ENCODE measurements at places on chromosomes 7 and 10.

GRCh38 chr7:157507987-157508386, 171.2 kb downstream of the DNAJB6 start:
- no peaks in the 10 kb centered on the region for H3K27me3 ChIP-seq
- H3K4me3 ChIP-seq = no peak overlapping the region
- no peaks in the 10 kb centered on the region for H3K36me3 ChIP-seq

- H3K4me3 ChIP-seq = no peak overlapping the region
- H3K27me3 ChIP-seq = no peaks in the 10 kb centered on the region
- peaks cover 8% of the 10 kb centered on the region for H3K4me1 ChIP-seq
- no peaks in the 10 kb centered on the region for H3K36me3 ChIP-seq
Measured at GRCh38 chr10:86234541-86235270, 131.9 kb downstream of the GRID1 start.

DNA sequence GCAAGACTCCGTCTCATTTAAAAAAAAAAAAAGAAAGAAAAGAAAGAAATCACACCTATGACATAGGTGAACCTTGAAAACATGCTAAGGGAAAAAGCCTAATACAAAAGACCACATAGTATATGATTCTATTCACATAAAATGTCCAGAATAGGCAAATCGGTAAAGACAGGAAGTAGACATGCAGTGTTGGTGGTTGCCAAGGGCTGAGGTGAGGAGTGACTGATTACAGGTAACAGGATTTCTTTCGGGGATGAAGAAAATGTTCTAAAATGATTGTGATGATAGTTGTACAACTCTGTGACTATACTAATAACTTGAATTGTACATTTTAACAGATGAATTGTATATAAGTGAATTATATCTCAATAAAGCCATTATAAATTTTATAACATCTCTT, 3.3 kb downstream of the XPNPEP1 start:
- H3K27me3 ChIP-seq = no peaks in the 10 kb centered on the region
- no peak overlapping the region for H3K4me3 ChIP-seq
- DNase-seq = no peak
- H3K36me3 ChIP-seq = no peaks in the 10 kb centered on the region
- no peak overlapping the region for H3K27ac ChIP-seq

GRCh38 chr7:155555116-155555695, 8.8 kb upstream of the CNPY1 start:
- H3K4me3 ChIP-seq = no peak overlapping the region
- no peaks in the 10 kb centered on the region for H3K36me3 ChIP-seq
- no peak for DNase-seq
- H3K27me3 ChIP-seq = no peaks in the 10 kb centered on the region
- H3K27ac ChIP-seq = no peak overlapping the region

DNA sequence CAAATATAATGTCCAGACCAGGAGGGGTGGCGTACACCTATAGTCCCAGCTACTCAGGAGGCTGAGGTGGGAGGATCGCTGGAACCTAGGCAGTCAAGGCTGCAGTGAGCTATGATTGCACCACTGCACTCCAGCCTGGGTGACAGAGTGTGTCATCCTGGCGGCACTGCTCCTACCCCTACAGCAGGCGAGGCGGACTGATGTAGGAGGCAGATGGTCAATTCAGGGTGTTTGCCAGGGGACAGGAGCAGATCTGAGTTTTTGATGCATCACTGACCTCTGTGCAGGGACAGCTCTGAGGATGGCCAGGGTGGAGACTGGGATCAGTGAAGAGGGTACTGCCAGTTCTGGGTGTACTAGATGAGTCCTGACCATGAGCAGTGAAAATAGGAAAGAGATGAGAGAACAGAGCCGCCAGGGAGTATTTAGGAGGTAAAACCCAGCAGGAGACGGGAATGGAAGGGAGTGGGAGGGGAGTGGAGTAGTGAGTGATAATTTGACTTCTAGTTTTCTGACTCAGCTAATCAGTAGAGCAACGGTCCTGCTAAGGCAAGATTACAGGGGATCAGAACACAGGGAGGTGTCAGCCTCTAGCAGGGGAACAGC, 75.3 kb downstream of the HIP1 start:
- no peak overlapping the region for H3K27ac ChIP-seq
- DNase-seq = no peak
- H3K27me3 ChIP-seq = no peaks in the 10 kb centered on the region

DNA sequence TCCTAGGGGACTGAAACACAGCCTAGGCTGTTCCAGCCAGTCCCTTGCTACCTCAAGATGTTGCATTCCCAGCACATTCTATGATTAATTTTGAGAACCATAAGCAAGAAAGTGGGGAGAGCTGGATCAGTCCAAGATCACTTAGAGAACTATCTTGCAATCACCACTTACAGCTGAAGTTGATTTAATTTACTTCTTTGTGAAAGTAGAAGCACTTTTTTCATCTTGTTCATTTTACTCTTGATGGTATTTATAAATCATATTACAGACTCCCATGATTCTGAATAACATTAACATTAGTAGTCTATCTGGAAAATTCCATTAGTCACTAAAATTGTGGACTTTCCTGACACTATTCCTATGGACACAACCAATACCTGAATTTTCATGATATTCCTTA, 118.5 kb downstream of the ETV1 start:
- no peak for DNase-seq
- H3K27ac ChIP-seq = no peak overlapping the region
- no peak overlapping the region for H3K4me3 ChIP-seq

- no peaks in the 10 kb centered on the region for H3K36me3 ChIP-seq
- H3K27ac ChIP-seq = no peak overlapping the region
- H3K4me3 ChIP-seq = no peak overlapping the region
- H3K4me1 ChIP-seq = no peaks in the 10 kb centered on the region
Measured at GRCh38 chr7:90933041-90933440, 331.2 kb upstream of the FZD1 start.

DNA sequence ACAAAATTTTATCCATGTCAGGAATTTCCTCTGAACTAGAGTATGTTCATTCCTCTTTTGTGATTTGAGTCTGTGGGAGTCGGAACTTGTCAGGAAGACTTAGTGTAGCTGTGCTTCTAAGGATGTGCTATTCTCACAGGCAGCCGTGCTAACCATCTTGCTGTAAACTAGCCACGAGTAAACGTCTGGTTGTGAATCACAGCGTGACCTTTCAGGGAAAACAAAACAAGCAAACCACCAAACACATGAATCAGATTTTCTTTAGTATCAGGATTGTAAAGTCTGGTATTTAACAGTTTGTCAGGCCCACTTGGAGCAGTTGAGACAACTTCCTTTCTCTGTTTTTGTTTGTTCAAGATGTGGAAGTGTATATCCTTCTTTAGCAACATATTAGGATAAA, 32.0 kb downstream of the AUTS2 start:
- no peak overlapping the region for H3K4me3 ChIP-seq
- no peaks in the 10 kb centered on the region for H3K4me1 ChIP-seq
- DNase-seq = no peak
- no peak overlapping the region for H3K27ac ChIP-seq
- H3K36me3 ChIP-seq = no peaks in the 10 kb centered on the region
- H3K27me3 ChIP-seq = peaks cover 1% of the 10 kb centered on the region

GRCh38 chr7:6558837-6559236, 7.6 kb upstream of the GRID2IP start:
- H3K4me1 ChIP-seq = peaks cover 4% of the 10 kb centered on the region
- no peak overlapping the region for H3K27ac ChIP-seq
- H3K36me3 ChIP-seq = no peaks in the 10 kb centered on the region
- H3K4me3 ChIP-seq = no peak overlapping the region
- H3K27me3 ChIP-seq = no peaks in the 10 kb centered on the region

Measured in iPS DF 6.9 (cell line).